ENCODE measurements at places on chromosomes 1 and 21.

DNA sequence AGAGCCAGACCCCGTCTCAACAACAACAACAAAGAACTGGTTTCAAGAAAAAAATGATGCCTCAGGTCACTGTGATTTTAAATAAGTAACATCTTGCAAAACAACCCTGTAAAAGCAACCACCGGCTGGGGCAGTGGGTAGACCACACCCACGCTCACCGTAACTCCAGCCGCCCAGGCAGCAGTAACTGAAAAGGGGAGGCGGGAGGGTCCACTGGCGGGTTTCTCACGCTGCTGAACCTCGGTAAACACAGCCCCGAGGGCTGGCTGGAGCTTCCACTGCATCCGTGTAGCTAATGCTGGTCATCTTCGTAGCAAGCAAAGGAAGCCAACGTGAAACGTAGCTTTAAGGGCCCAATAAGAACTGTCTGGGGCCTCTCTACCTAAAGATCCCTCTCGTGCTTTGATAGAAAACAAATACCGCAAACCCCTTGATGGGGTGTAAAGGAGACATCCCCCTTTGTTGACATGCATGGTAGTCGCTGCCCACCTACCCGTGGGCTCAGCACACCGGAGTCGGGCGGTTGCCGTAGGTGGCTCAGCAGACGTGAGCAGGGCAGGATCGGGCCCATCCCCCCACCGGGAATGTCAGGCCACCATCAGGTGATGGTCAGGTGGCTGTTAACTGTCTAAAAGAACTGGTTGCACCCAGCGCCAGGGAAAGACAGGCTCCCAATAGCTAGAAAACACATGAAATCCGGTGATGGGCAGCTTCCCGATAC is 4.2 kb downstream of the C1orf159 start:
- DNase-seq, result no peak

- DNase-seq, result peak; percentile 51
Observed at GRCh38 chr1:167819849-167820683, 93.9 kb downstream of the ADCY10 start.

GRCh38 chr21:40618191-40618973 is 228.6 kb downstream of the DSCAM start:
- no peak for DNase-seq

- DNase-seq, result no peak
Observed at GRCh38 chr21:33940881-33941245, 25.3 kb upstream of the ATP5PO start.

- no peak for DNase-seq
Observed at GRCh38 chr1:28354121-28354520, 15.4 kb upstream of the PHACTR4 start.

- DNase-seq, result no peak
Observed at GRCh38 chr1:117622726-117623125, 16.9 kb downstream of the TENT5C start.

GRCh38 chr1:67791686-67792085 is 41.6 kb downstream of the GNG12 start:
- DNase-seq, result no peak

DNA sequence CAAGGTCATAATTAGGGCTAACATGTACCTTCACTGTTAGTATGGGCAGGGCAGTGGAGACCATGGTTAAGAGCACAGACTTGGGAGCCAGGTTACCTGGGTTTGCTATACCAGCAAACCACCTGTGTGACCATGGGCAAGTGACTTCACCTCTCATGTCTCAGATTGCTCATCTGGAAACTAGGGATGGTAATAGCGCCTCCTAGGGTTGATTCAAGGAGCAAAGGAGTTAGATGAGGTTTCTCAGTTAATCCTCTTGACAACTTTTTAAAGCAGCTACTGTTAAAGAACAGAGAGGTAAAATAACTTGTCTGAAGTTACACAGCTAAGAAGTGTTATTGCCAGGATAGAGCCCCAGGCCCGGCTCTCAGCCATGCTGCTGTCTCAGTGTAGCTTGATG is 790 bp upstream of the MATN1 start:
- no peak for DNase-seq

- no peak for DNase-seq
Observed at GRCh38 chr1:151721788-151722510, 627 bp downstream of the RIIAD1 start.

GRCh38 chr1:245802941-245803665 is 648.3 kb downstream of the KIF26B start:
- no peak for DNase-seq

DNA sequence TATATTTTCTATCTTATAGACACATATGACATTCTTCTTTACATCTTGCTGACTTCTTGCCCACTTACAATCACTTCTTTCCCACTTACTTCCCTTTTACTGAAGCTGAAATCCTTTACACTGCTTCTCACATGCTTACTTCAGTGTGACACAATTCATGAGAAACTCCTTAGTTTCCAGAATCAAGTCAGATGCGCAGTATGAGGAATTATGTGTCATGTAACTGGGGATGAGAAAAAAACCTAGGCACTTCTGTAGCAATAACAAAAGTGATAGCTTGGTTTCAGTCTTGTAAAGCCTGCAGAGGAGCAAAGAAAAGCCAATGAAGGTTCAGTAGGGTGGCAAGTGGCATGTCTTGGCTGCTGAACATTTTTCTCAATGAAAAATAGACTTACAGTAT is 566.2 kb upstream of the RGS18 start:
- DNase-seq, result no peak

DNA sequence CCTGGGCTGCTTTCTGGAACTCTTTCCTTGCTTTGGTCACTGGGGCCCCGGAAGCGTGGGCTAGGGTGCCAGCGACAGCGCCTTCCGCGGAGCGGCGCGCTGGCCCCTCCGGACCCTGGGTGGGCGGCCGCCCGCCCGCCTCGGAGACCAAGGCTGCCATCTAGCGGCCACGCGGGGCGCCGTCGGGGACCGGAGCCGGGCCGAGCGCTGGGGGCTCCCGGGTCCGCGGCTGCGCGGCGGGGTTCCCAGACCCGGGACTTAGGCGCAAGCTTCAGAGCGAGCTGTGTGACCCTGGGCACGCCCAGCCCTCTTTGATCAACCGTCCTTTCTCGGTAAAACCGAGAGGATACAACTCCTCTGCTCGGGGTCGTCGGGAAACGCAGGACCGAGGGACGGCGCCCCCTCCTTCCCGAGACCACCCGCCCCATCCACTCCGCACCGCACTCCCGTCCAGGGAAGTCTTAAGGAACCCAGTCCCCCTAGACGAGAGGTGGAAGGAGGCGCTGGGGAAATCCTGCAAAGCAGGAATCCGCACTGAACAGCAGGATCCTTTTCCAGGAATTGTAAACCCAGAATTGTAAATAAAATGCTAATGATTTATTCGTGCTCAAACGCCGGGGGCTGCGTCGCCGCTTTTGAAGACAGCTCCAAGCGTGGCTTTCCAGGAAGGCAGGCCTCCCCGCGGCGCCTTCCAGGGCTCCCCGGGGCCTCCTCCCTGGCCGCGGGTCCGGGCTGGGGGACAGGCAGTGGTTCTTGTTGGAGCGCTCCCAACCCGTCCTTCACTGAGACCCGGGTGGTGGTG is 41.2 kb downstream of the RRAGC start:
- peak; percentile 54 for DNase-seq

GRCh38 chr1:58158016-58158415 is 388.5 kb downstream of the OMA1 start:
- DNase-seq, result no peak

DNA sequence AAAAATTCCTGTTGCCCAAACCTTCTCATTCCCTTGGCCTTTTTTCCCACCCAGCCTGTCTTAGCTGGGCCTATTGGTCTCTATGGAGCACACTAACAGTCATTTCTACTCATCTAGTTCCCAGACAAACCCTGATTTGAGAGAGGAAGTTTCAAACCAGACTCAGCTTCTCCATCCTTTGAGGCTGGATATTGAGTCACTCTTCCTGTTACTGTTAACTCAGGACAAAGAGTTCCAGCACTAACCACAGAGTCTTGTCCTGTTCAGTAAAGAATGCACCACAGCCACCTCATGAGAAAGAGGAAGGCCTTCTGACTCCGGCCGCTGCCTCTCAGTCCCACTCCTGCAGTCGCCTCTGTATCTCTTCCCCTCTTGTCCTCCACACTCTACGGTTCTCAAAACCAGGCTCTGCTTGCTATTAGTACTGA is 137.8 kb downstream of the PTPRC start:
- DNase-seq, result no peak

DNA sequence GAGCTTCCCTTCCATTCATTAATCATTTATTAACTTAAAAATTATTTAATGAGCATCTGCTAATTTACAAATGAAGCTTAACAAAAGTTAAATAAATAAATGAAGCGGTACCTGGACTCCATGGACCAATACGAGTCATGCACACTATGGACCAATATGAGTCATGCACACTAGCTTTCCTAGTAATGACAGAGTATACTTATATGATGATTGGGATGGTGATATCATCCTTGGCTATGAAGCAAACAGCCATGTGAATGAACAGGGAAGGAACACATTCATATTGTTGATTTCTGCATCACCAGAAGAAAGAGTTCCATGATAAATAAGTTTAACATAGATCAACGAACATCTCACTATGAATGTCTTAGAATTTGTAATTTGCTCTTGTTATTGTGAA is 109.9 kb downstream of the SPAG17 start:
- DNase-seq, result no peak

Data from head of caudate nucleus (tissue), 42 donors.